IMR-90 (cell line): ENCODE measurements at places on chromosomes 13 and 19. TPM values are rescaled to one million over a fixed set of nuclear protein-coding genes. Genes with fewer than 3 reads are reported as not detected.
A peak's percentile ranks its signal among the peaks of the same experiment; 100 is the strongest.

Gene IFNL4
- not detected in 2 replicates for total RNA-seq

Gene APOC1
- not detected in 2 replicates for total RNA-seq

Gene SRRM5
- total RNA-seq = not detected in 2 replicates

Gene LACC1
- total RNA-seq = 4.4 and 4.7 TPM in 2 replicates

- peak; percentile 21 for DNase-seq
Observed at GRCh38 chr19:19554074-19555023, 16.3 kb downstream of the CILP2 start.

DNA sequence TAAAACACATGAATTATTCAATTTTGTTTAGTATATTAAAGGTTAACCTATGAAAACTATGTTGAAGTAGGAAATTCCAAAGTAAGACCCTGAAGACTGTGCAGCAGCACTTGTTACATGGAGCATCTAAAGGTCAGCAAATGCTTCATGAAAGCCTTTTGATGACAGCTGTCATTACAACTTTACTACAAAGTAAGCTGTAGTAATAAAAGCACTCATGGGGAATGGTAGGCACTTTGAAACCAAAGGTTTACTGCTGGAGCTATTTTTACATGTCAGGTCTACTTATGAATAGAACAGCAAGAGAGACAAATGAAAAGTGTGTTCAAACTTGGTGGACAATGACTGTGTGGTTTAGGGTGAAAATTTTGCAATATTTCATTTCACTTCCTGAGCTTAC lies 672.5 kb upstream of the PCDH20 start:
- no peak for DNase-seq

- DNase-seq = no peak
Observed at GRCh38 chr13:27975564-27976361, 6.6 kb upstream of the CDX2 start.

GRCh38 chr13:40777166-40777808 lies 6.3 kb upstream of the MRPS31 start:
- DNase-seq = peak; percentile 37

GRCh38 chr19:44585371-44586133 lies 27.8 kb upstream of the IGSF23 start:
- DNase-seq = peak; percentile 53

- peak; percentile 99 for DNase-seq
Observed at GRCh38 chr13:23674795-23675640, 104.8 kb downstream of the TNFRSF19 start.

- DNase-seq = peak; percentile 60
Observed at GRCh38 chr13:67223024-67223423, 7.1 kb downstream of the PCDH9 start.

- no peak for DNase-seq
Observed at GRCh38 chr13:35841060-35841521, 290.1 kb downstream of the DCLK1 start.
